ENCODE measurements at places on chromosomes 11 and 22. TPM values are rescaled to one million over a fixed set of nuclear protein-coding genes. Genes with fewer than 3 reads are reported as not detected.

ROBO4 gene
- total RNA-seq = 3.9 TPM

MS4A12 gene
- not detected for total RNA-seq

DERL3 gene
- 0.49 TPM for total RNA-seq

TSKU gene
- total RNA-seq = 6.4 TPM

ZNF280B gene
- 3.9 TPM for total RNA-seq

OR52E8 gene
- total RNA-seq = not detected

OR8G5 gene
- total RNA-seq = not detected

OR4D5 gene
- total RNA-seq = not detected

FOLR2 gene
- 3.9 TPM for total RNA-seq

SLC22A24 gene
- not detected for total RNA-seq
